ENCODE measurements at places on chromosomes 1 and 21.

DNA sequence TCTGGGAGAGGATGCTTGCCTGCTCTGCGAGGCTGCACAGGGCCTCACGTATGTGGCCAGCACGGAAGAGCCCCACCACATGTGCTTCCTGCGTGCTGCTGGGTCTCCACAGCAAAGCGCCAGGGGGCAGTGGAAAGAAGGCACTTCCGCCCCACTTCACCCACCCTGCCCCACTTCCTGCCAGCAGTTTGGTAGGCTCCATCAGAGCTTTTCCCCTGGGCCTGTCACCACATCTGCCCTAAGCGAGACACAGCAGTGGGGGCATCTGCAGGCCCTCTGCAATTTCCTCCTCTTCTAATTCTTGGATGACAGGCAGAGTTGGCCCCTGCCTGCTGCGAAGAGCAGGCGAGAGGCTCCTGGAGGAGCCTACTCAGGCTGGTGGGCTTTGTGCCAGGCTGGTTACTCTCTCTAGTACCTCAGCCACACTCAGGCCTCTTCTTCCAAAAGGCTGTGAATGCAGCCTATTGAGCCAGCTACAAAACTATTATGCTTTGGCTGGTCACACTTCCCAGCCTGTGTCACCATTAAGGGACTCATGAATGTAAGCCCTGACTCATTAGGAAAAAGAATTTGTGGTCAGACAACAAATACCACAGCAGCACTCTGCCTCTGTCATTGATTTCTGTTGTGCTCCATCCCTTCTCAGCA lies 25.0 kb downstream of the CD244 start:
- DNase-seq, result peak; percentile 39

GRCh38 chr1:228364706-228365213 lies 41.9 kb downstream of the TRIM11 start:
- peak; percentile 15 for DNase-seq

GRCh38 chr21:41640748-41641509 lies 125.9 kb downstream of the RIPK4 start:
- no peak for DNase-seq

- no peak for DNase-seq
These were observed 2.1 kb downstream of the KCNK2 start for GRCh38 chr1:215084621-215085020.

DNA sequence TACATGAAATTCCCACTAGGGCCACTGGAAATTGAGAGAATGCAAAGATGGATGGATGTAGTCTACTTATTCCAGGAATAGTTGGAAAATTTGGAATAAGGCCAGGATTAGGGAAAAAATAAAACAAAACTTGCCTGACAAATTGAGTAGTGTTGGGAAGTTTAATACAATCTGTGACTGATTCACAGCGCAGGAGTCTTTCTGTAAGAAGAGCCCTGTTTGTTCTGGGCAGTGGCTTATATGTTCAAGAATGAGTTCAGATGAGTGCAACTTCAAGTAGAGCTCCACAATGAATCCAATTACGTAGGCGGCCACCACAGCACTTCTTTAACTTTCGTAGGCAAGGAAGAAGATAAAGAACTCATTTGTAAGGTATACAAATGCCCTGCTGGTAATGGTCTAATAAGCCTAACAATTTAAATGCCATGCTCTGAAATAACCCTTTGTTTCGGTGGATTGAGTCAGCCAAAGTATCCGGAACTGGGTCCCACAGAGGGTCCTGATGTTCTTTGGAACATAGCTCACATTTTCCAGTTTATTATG lies 47.1 kb upstream of the KCNE1 start:
- DNase-seq, result no peak

- peak; percentile 88 for DNase-seq
These were observed at the start of gene ELOA for GRCh38 chr1:23743287-23744152. TSS of gene ELOA (plus strand) at chr1:23743471. CDS start at chr1:23743504, 33 bp downstream.

DNA sequence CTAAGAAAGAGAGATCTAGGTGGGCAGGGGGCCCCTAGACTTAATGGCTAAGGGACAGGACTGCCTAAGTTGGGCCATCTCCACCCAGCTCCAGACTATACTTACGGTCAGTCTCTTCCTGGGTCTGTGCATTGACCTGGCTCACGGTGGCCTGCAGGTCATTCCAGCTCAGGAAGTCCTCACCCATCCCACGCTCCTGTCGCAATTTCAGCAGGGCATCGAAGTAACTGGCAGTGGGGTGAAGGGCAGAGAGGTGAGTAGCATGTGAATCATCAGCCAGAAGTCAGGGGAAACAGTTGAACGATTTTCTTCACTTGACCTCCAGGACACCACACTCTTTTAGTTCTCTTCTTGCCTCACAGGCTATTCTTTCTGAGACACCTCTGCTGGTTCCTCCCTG lies 20.5 kb downstream of the IQGAP3 start:
- no peak for DNase-seq

DNA sequence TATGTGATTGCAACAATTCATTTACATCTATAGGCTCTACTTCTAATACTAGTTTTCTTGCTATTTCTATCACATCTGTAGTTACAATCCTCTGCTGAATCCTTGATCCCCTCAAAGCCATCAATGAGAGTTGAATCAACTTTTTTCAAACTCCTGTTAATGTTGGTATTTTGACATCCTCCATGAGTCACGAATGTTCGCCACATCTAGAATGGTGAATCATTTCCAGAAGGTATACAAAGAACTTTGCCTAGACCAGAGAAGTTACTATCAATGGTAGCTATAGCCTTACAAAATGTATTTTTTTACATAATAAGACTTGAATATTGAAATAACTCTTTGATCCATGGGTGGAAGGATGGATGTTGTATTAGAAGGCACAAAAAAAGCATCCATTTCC lies 110.0 kb downstream of the AMY1C start:
- DNase-seq, result no peak

GRCh38 chr1:223715604-223716172 lies 3.3 kb downstream of the CAPN2 start:
- no peak for DNase-seq

DNA sequence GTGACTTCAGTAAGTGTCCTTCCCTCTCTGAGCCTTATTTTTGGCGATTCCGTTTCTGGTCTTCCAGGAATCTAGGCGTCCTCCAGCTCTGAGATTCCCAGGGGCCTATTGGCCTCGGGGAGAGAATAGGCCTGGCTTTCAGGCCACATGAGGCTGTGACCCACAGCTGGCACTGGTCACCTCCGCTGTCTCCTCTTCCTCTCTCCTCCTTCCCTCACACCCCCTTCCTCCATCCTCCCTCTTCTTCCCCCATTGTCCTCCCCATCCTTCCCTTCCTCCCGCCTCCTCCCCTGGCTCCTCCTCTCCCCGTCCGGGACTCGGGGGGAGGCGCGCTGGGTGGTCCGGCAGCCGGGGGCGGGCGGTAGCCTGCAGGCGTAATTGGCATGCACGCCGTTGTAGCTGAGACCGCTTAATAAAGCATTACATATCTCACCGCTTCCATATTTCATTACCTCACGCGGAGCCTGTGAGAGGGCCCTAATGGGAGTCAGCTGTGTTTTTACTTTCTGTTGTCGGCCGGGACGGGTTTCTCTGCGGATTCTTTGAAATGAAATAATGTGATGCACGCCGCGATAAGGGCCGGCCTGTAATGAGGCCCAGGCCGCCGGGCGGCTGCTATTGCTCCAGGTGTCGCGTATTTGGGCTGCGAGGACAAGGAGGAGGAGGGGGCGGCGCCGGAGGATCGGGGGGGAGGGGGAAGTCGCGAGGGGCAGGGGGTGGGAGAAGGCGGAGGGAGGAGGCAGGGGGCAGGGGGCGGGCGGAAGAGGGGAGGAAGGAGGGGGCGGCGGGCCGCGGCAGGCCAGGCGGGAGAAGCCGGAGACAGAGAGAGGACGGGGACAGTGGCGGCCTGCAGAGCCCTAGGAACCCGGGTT lies 95.3 kb downstream of the FOXD2 start:
- DNase-seq, result peak; percentile 86

DNA sequence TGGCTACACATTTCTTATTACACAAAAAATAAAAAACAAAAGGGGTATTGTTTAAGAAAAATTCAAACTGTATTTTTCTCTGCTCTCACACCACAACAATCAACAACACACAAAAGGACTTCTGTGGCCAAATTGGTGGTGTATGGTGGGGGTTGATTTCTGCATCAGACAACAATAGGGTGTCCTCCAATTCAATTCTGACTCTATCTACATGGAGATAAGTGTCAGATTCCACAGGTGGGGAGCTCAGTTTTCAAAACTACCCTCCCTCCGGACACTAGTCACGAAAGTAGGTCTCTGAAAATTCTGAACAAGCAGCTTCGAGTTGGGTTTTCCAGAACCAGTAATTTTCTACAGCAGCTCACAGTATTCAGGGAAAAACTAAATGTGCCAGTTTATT lies 744.9 kb upstream of the NCAM2 start:
- no peak for DNase-seq

- DNase-seq, result no peak
These were observed 15.5 kb downstream of the MX1 start for GRCh38 chr21:41441546-41441945.

DNA sequence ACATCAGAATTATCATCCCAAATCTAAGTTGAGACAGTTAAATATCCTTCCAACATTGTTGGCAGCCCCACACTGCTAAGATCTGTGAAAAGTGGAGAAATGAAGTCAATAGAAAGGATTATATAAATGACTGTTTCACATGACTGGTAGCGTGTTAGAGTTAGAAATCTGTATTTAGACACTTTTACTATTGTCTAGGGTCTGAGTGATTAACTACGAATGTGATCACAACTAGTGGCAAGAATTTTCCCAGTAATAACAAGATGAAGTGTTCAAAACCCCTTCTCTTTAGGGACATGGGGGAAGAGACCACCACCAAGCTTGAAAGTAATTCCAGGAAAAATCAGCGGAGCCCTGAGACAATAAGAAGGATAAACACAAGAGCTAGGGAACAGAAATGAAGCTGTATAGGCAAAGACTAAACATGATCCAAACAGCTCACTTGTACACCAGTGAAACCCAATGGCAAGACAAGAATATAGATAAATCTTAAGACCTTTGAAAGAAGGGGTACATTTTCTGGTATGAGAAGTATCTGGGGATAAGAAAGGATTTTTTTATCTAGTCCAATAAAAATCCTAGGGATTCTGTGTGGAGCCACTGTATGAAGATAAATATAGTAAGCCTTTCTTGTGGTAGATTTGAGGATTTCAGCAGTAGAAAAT lies 646.6 kb upstream of the USP24 start:
- DNase-seq, result no peak

GRCh38 chr1:15937706-15938168 lies 38.2 kb downstream of the ZBTB17 start:
- DNase-seq, result no peak

GRCh38 chr1:220527908-220528678 lies at the start of gene MARK1:
TSS of gene MARK1 (plus strand) at chr1:220528136. CDS start at chr1:220528823, 687 bp downstream.
- peak; percentile 85 for DNase-seq

GRCh38 chr1:67676287-67676686 lies 8.7 kb upstream of the GADD45A start:
- no peak for DNase-seq

DNA sequence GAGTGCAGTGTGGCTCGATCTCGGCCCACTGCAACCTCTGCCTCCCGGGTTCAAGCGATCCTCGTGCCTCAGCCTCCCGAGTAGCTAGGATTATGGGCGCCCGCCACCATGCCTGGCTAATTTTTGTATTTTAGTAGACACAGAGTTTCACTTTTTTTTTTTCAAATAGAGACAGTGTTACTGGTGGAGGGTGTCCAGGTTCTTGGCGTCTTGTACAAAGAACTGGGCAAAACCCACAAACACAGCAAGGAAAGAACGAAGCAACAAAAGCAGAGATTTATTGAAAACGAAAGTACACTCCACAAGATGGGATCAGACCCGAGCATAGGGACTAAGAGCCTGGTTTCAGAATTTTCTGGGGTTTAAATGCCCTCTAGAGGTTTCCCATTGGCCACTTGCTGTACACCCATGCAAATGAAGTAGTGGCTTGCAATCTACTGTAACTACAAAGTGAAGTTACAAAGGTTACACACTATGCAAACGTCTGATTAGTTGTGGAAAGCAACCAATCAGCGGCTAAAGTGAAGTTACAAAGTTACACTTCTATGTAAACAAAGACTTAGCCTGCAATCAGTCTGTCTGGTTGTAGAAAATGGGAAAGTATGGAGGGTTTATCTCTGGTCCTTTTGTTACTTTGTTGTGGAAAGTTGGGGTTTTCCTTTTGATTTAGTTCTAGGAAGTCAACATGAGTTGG lies 199.1 kb downstream of the DYRK1A start:
- DNase-seq, result no peak

- DNase-seq, result peak; percentile 76
These were observed 4.8 kb upstream of the HEATR1 start for GRCh38 chr1:236608930-236609726.

- no peak for DNase-seq
These were observed 314.3 kb downstream of the BACH1 start for GRCh38 chr21:29613021-29613420.

- peak; percentile 26 for DNase-seq
These were observed 844 bp downstream of the ZMYM6 start for GRCh38 chr1:35030756-35031446.

- DNase-seq, result no peak
These were observed 459 bp downstream of the CAPZB start for GRCh38 chr1:19484798-19485361.
